IMR-90 (cell line): ENCODE measurements at places on chromosomes 4 and X. TPM values are rescaled to one million over a fixed set of nuclear protein-coding genes. Genes with fewer than 3 reads are reported as not detected.

The SMIM10 gene
- total RNA-seq, result 2.3 and 3.6 TPM in 2 replicates

The F9 gene
- total RNA-seq, result not detected in 2 replicates

The IL13RA2 gene
- total RNA-seq, result under 0.01 and 0.28 TPM in 2 replicates

The LIMCH1 gene
- 2.2 and 2.9 TPM in 2 replicates for total RNA-seq

The PCDH19 gene
- not detected in 2 replicates for total RNA-seq

The PSAPL1 gene
- not detected in 2 replicates for total RNA-seq

The AFF2 gene
- total RNA-seq, result 0.72 and 0.83 TPM in 2 replicates

The FAM236A gene
- not detected in 2 replicates for total RNA-seq

The TMEM128 gene
- 21.9 and 27.2 TPM in 2 replicates for total RNA-seq

The CYSLTR1 gene
- not detected in 2 replicates for total RNA-seq

The TAF7L gene
- 0.18 and 0.28 TPM in 2 replicates for total RNA-seq

The NPY2R gene
- total RNA-seq, result not detected in 2 replicates

The GYPE gene
- 0.28 and 0.54 TPM in 2 replicates for total RNA-seq

The DUSP21 gene
- total RNA-seq, result not detected in 2 replicates

The PAGE2B gene
- not detected in 2 replicates for total RNA-seq

The IQCM gene
- not detected in 2 replicates for total RNA-seq

The CYLC1 gene
- total RNA-seq, result not detected in 2 replicates

The EFHC2 gene
- total RNA-seq, result 0.18 and 0.28 TPM in 2 replicates

The MGARP gene
- total RNA-seq, result 35.0 and 44.4 TPM in 2 replicates

The MFAP3L gene
- 0.28 and 0.36 TPM in 2 replicates for total RNA-seq

The ODAM gene
- total RNA-seq, result not detected in 2 replicates

The DMRTC1B gene
- total RNA-seq, result not detected in 2 replicates

The CLCN4 gene
- total RNA-seq, result 3.9 and 4.5 TPM in 2 replicates

The TRIM60 gene
- not detected in 2 replicates for total RNA-seq

The CT45A1 gene
- total RNA-seq, result not detected in 2 replicates

The NKX3-2 gene
- total RNA-seq, result under 0.01 TPM in 1 of 2 replicates, not detected in the other

The RBM46 gene
- not detected in 2 replicates for total RNA-seq

The PF4V1 gene
- not detected in 2 replicates for total RNA-seq

The SPOCK3 gene
- not detected in 2 replicates for total RNA-seq

The PAK3 gene
- total RNA-seq, result 0.36 and 0.56 TPM in 2 replicates

The CYBB gene
- not detected in 2 replicates for total RNA-seq
